ENCODE measurements at places on chromosomes 11 and 22.

- DNase-seq: peak; percentile 1
Observed at GRCh38 chr11:115869780-115870431, 365.7 kb upstream of the CADM1 start.

GRCh38 chr22:48979482-48979881, 848.2 kb downstream of the BRD1 start:
- no peak for DNase-seq

DNA sequence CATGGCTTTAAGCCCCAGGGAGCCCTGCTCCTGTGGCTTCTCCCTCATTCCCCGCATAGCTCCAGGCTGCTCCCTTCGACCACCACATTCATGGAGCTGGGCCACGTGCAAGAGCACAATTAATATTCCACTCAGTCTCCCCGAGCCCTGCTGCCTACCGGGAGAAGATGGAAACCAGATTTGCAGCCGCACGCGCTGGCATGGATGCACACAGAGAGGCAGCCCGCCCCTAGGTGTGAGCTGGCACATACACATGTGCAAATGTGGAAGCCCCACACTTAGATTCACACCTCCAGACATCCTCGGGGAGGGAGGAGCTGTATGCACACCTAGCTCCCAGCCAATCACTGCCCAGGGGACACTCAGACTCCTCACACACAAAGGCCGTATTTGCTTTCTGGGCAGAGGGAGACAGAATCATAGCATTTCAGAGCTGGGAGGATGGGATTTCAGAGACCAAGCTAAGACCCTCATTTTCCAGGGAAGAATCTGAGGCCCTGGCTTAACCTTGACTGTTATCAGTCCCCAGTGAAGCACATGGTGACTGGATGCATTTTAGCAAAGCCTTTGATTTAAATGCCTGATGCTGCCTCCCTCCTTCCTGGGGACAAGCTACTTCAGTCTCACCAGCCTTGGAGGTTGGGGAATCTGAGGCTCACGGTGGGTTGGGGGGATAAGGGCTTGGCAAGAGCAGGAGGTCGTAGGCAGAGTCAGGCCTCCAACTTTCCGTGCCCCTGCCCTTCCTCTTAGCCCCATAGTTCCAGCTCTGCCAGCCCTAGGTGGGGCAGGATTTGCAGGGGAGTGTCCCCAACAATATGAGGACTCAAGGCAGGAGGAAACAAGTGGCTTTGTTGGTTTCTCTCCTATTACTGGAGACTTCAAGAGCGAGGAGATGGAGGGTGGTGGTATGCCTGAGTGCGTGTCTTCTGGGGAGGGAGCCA, 5.3 kb upstream of the CREB3L1 start:
- no peak for DNase-seq

GRCh38 chr11:110329445-110329844, 33.0 kb upstream of the RDX start:
- no peak for DNase-seq

DNA sequence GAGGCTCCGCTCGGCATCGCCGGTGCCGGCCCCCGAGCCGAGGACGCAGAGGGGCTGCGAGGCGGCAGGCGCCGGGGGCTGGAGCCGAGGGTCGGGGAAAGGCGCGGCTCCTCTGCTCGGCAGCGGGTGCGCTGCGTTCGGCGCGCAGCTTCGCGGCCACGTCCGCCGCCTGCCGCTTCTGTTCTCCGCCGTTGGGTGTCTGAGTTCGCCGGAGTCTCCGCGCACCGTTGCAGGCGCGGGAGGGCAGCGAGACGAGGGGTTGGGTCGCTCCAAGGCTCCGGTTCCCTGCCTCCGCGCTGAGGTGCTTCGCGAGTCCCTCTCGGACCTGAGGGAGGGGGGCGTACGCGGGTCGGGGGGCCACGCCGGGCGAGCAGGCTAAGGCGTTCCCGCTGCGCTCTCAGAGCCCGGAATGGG, 347 bp downstream of the MN1 start:
- peak; percentile 12 for DNase-seq

GRCh38 chr11:3208272-3208671, 10.3 kb downstream of the MRGPRG start:
- no peak for DNase-seq

GRCh38 chr11:57155838-57156607, 25.7 kb upstream of the LRRC55 start:
- DNase-seq: no peak

GRCh38 chr11:102680945-102681344, 24.6 kb downstream of the MMP27 start:
- DNase-seq: no peak

DNA sequence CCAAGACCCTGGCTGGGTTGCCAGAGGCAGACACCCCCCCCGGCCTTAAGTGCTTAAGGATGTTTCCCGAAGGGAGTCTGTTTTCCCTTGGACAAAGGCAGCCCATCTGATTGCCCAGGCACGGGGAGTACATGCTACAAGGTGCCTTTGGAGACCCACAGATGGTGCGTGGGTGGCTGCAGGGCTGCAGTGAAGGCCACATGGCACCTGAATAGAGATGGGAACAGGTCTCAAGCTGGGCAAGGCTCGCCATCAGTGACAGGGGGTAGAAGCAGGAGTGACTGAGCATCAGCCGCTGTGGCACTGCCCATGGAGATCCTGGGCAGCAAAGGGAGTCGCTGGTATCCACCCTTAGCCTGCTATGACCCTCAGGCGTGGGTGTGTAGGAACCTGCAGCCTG, 2.4 kb downstream of the RTL6 start:
- DNase-seq: no peak

- no peak for DNase-seq
Observed at GRCh38 chr11:73315293-73316020, 7.4 kb downstream of the ARHGEF17 start.

DNA sequence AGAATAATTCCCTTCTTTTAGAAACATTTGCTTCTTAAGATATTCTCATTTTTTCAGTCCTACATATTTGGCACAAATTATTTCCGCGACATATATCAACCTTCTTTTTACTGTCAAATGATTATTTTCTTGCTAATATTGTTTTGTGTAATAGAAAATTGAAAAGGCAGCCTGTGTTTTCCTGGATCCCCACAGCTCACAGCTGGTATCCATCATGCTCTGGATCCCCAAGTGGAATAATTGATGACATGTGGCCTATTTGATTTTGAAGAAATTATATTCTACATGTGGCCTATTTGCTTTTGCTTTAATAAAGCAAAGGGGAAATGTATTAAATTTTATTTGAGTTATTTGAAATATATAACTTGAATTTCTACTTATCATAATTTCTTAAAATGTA, 199.4 kb upstream of the LUZP2 start:
- DNase-seq: no peak
